ENCODE measurements at places on chromosomes 1 and 21.

DNA sequence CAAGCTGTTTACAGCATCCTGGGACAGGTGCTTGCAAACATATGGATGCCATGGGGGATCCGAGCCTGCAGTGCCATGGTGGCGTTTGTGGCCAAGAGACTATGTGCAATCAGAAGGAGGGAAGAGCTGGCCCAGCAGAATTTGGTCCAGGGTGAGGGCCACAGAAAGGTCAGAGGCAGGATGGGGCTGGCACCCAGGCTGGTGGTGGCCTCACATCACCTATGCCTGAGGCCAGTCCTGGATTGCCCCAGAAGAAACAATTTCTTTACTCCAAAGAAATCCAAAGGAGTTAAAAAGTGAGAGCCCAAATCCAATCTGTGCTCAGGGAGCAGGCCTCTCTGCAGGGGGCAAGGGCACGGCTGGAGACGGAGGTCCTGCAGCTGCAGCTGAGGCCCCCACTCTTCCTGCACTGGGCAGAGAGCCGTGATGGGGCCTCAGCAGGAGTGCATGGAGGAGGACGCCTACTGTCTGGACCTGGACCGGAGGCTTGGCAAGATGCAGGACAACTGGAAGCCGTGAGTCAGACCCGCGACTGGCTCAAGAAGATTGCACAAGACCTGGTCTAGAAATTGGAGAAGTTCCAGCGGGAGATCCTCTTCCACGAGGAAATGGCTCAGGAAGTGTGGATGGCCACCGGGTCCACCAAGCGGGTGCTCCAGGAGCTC is 163.5 kb downstream of the RYR2 start:
- DNase-seq, result no peak

DNA sequence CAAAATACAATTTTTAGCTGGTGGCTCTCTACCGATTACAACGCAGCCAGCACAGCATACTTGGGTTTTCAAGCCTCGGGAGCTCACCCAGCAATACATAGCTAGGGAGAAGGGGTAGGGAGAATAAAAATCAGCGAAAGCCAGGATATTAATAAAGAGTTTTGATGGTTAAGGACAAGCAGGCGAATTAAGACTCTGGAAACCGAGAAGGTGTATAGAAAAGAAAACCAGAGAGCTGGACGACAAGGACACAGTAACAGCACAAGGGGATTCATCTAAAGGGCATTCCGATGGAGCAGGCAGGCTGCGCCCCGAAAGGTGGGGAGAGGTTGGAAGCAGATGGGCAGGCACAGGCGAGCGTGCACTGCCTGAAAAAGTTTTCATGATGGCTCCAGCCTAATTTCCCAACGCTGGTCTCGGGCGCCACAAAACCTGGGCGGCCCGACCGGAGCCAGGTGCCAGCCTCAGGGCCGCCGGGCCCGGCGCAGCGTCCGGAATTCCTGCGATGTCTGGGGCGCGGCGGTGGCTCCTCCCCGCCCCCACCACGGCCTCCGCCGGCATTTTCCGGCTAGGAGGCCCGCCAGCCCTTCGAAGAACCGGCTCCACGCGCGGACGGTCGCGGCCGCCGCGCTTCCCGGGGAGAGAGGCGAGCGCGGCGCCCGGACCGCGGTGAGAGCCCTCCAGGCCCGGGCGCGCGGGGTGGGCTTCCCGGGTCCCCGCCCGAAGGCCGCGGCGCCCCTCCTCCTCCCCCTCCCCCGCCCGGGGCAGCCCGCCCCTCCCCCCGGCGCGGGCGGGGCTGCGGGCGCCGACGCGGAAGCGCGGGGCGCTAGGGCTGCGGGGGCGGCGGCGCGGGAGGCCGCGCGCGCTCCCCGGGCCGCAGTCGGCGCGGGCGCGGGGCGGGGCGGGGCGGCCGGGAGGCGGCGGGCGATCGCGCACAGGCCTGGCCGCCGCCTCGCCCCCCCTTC is 774 bp upstream of the DYRK1A start:
- no peak for DNase-seq

DNA sequence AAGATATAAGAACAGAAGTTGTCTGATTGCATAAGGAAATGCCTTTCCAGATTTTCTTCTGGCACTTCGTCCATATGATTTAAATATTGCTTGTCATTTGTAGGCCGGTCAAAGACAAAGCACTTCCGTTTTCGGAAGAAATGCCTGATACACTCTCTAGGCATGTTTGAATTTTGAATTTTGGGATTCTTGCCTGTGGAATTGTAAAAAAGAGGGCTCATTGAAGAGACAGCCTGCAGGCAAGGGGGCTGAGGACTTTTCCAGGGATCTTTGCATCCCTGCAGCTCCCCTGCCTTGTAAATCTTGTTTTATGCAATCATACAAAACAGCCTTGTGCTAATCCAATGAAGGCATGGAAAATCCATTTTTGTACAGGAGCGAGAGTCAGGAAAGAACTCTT is 7.4 kb downstream of the GBP4 start:
- no peak for DNase-seq

- DNase-seq, result peak; percentile 68
Measured at GRCh38 chr21:16124378-16125138, 394.8 kb downstream of the USP25 start.

- no peak for DNase-seq
Measured at GRCh38 chr1:227846265-227846858, 30.9 kb downstream of the PRSS38 start.
